ENCODE measurements at places on chromosomes 7 and 10.
A peak's percentile ranks its signal among the peaks of the same experiment; 100 is the strongest.

DNA sequence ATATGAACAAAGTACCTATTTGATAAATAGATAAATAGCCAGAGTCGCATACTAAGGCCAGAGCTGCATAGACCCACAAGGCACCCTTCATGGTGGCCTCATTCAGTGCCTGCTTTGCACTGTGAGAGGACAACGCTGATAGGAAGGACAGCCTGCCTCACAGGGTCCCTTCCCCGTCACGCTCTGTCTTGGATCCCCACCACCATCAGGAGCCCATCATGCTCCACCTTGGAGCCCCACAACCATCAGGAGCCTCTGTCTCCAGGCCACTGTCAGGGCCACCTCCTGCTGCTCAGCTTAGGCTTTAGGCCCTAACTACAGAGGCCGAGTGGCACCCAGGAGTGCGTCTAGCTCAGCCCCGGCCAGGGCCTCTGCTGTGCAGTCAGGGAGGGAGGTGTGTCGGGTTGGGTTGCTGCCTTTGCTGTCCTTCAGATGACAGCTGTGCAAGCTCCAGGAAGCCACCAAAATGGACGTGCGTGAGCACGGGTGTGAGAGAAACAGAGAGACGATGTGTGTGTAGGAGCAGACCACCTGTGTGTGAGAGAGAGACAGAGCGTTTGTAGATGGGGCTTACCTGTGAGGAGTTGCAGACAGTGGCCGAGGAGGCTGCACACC lies 516.9 kb downstream of the GLRX3 start:
- no peak for DNase-seq

DNA sequence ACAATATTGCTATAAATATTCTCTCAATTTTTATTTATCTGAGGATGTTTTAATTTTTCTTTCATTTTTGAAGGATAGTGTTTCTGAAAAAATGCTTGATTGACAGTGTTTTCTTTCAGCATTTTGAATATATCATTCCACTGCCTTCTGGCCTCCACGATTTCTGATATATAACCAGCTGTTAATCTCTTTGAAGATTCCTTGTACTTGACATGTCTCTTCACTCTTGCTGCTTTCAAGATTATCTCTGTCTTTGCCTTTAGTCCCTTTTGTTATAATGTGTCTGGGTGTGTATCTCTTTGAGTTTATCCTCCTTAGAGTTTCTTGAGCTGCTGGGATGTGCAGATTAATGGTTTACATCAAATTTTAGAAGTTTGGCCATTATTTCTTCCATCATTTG lies 22.8 kb upstream of the DNAJC1 start:
- DNase-seq: no peak

- DNase-seq: no peak
Measured at GRCh38 chr10:15494850-15495506, 123.9 kb upstream of the FAM171A1 start.

- DNase-seq: no peak
Measured at GRCh38 chr10:77090381-77091356, 546.9 kb downstream of the KCNMA1 start.

DNA sequence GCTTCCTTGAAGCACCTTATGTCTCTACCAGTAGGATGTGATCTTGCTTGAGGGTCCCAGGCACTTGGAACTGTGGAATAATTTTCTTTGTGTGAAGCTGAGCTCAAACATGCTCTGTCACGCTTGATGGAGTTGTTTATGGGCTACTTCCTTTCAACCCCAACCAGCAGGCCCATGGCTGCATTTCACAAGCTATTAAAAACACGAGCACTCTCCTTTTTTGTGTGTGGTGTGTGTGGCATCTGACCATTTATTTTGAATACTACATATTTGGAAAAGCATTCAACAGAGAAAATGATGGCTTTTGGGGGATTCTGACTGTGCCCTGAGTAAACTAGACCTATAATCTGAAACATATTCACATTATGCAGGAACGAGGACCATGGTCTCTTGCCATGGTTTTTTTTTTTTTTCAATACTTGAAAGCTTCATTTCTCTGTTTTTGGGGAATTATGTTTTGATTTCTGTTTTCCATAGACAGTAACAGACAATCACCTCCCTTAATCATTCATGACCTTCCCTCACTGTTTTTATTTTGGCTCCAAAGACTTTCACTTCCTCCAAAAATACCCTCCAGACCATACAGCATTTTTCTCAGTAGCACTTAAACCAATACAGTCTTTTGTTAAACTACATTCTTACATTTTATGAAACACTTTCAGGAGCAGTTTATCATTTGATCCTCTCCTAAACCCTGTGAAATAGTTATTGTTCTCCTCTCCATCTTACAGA lies 233.6 kb upstream of the BMPER start:
- no peak for DNase-seq

GRCh38 chr10:70648427-70648826 lies 23.9 kb upstream of the ADAMTS14 start:
- DNase-seq: no peak

GRCh38 chr10:4077804-4078203 lies 292.8 kb upstream of the KLF6 start:
- no peak for DNase-seq

DNA sequence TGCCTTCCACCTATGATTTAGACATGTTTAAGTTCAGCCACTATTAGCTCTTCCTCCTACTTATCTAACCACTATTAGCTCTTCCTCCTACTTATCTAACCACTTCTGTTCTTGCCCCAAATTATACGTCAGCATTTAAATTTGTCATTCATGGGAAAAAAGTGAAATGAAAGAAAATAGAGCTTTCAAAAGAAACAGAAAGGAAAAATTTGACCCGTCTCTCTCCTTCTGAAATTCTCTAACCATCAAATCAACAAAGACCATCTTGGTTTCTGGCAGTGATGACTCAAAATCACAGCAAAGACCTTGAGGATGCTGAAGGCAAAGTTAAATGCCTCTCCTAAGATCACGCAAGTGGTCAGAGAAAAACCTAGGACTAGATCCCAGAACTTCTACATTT lies 2.6 kb downstream of the LIPA start:
- no peak for DNase-seq

GRCh38 chr7:113113912-113114311 lies 4.4 kb downstream of the SMIM30 start:
- DNase-seq: no peak

- no peak for DNase-seq
Measured at GRCh38 chr7:74542558-74543117, 88.9 kb downstream of the GTF2IRD1 start.

DNA sequence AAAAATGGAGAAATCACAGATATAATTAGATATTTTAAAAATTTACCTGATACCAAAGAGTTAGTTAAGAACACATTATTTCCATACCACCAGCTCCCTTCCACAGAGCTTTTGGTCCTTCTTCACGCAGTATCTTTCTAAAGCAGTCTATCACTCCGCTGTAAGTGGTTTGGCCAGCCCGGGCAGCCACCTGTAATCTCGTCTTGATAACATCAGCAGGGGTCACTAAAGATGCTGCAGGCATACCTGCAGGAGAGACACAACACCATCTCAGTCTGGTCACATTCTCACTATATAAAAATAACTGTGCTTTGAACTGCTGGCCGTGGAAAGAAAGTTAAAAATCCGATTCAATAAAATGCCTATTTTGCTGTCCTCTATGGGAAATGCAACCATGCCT lies 200.1 kb downstream of the SLC25A13 start:
- DNase-seq: no peak

DNA sequence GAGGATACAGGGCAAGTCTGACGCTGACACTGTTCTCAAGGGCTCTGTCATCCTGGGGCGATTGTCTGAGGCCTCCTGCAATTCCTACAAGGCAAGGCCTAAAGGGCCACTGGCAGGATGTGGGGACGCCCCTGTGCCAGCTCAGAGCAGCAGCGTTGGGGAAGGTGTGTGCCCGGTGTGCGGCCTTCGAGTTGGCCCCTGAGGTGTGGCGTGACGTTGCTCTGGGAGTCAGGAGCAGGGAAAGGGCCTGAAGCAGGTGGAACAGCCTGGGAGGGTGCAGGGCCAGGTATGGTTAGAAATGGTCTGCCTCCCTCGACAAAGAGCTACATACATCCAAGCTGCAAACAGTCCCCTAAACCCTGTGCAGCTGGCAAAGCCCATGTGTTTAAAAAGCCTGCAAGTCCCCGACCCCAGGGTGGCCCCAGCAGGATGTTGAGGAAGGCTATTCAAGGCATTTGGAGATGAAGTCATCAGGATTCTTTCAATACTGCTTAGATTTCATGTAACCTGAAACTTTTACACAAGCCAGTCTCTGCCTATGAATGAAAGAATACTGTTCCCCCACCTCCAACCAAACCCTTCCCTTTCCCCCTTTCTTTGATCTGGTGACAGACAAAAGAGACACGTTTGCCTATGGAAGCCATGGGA lies 142.5 kb upstream of the TNS3 start:
- no peak for DNase-seq

DNA sequence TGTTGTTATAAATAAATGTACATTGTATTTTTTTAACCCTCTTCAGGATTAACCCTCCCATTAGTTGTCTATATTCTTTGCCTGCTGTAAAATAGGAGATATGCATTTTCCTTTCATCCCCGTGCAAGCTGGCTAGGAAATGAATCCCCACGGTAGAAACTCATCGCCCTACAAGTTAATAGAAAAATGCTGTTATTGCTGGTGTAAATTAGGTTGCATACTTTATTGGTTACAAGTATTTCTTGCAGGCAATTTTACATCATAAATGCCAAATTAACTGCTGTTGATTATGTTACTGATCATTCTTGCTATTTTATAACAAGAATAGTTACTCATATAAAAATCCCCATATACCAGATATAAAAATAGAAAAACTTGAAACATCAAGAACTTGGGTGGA lies 454.2 kb upstream of the KLF6 start:
- no peak for DNase-seq

GRCh38 chr10:132967540-132967939 lies 25.2 kb upstream of the CFAP46 start:
- no peak for DNase-seq

DNA sequence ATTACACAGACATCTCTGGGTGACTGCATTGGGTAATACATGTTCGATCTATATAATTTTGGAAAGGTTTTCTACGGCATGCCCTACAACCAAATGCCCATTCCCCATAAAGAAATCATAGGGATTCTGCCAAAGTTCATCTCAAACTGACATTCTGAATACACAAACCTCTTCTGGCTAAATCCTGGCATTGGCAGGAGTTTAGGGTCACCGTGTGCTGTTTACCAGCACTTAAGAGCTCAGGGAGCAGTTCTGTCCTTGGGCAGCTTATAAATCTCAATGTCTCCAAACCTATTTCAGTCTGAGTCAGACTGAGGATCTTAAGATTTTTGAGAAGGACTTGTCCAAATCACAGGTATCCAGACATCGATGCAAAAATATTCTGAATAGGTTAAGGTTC lies 809.6 kb upstream of the LRRN3 start:
- DNase-seq: no peak

GRCh38 chr7:130560972-130561371 lies 69.1 kb downstream of the MEST start:
- DNase-seq: no peak

- no peak for DNase-seq
Measured at GRCh38 chr7:100865938-100866728, 1.1 kb upstream of the TRIP6 start.

DNA sequence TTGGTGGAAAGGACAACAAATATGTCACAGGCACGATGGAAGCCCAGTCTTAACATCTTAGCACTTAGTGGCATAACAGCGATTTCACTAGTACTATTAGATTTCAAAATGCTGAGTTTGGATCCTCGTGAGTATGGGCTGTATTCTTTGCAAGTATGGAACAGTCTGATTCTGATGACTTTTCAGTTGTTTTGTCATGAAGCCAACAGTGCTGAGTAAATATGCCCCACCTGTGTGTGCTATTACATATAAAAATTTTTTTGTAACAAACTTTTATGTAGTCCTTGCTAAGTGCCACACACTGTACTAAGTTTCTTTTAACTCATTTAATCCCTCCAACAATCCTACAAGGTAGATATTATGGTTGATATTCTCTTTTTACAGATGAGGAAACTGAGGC lies 30.8 kb downstream of the MTURN start:
- no peak for DNase-seq

DNA sequence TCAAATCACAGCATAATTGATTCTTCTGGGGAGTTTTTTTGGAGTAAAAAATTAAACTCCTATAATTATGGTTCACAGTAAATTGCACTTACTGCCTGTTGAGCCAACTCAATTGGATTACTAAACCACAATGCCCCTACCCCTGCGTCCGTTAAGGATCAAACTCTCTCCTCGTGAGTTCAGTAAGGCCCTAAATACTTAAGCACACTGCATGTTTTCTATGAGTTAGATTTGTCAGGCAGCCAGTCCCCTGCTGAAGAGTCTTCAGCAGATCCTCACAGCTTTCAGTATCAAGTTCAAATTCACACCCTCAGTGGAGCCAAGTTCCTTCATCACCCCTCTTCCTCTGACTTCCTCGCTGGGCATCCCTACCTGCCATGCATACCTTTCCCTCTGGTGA lies 275.0 kb upstream of the BMPER start:
- DNase-seq: no peak

GRCh38 chr10:131972474-131973071 lies 9.2 kb downstream of the BNIP3 start:
- DNase-seq: peak; percentile 26

DNA sequence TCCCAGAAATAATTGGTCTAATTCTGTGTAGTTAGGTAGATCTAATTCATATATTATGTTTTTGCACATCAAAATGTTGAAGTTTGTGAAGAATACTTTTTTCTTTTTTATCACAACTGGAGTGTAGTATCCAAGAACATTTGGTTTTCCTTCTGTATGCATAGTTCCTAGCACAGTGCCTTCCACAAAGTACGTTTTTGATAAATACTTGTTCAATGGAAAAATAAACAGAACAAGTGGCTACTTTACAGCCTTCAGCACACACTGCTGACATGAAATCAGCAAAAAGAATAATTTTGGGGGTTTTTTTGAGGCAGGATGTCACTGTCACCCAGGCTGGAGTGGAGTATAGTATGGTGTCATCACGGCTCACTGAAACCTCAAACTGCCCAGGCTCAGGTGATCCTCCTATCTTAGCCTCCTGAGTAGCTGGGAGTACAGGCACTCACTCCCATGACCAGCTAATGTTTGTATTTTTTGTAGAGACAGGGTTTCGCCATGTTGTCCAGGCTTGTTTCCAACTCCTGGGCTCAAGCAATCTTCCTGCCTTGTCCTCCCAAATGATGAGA lies 27.9 kb downstream of the TARP start:
- DNase-seq: no peak

GRCh38 chr10:124039483-124040013 lies 53.9 kb downstream of the CHST15 start:
- no peak for DNase-seq

GRCh38 chr10:102115775-102116174 lies 4.4 kb downstream of the LDB1 start:
- DNase-seq: no peak

Data from 8988T (cell line).